ENCODE measurements at places on chromosomes 2 and 18. TPM values are rescaled to one million over a fixed set of nuclear protein-coding genes. Genes with fewer than 3 reads are reported as not detected.

DNA sequence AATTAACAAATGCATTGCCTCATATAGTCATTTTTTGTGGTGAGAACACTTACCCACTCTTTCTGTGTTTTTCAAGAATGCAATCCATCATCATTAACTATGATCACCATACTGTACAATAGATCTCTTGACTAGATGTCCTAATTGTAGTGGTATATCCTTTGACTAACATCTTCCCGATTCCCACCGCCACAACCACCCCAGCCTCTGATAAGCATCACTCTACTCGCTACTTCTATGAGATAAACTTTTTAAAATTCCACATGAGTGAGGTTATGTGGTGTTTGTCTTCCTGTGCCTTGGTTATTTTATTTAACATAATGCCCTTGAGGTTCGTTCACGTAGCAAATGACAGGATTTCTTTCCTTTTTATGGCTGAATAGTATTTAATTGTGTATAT lies 6.6 kb downstream of the VWA3B start:
- no peaks in the 10 kb centered on the region for H3K36me3 ChIP-seq
- no peak overlapping the region for H3K27ac ChIP-seq
- no peak for DNase-seq
- no peak overlapping the region for H3K4me3 ChIP-seq
- no peaks in the 10 kb centered on the region for H3K27me3 ChIP-seq
- peaks cover 5% of the 10 kb centered on the region for H3K4me1 ChIP-seq

GRCh38 chr2:203021991-203022390 lies 7.3 kb downstream of the NBEAL1 start:
- H3K27ac ChIP-seq = peak overlapping the region; percentile 2
- no peak overlapping the region for H3K4me3 ChIP-seq
- H3K27me3 ChIP-seq = no peaks in the 10 kb centered on the region
- H3K4me1 ChIP-seq = peaks cover 20% of the 10 kb centered on the region
- DNase-seq = no peak

GRCh38 chr18:61602836-61603235 lies 269.6 kb downstream of the CDH20 start:
- H3K27me3 ChIP-seq = no peaks in the 10 kb centered on the region
- H3K4me3 ChIP-seq = no peak overlapping the region
- no peak overlapping the region for H3K27ac ChIP-seq
- H3K4me1 ChIP-seq = peaks cover 22% of the 10 kb centered on the region

Gene ZAP70
- 10.2 TPM for total RNA-seq

Gene FBXO48
- total RNA-seq = 1.8 TPM

GRCh38 chr2:239275044-239275685 lies 125.7 kb downstream of the HDAC4 start:
- H3K27me3 ChIP-seq = no peaks in the 10 kb centered on the region
- peak overlapping the region; percentile 14 for H3K4me3 ChIP-seq
- DNase-seq = peak; percentile 84

- H3K27me3 ChIP-seq = peaks cover 20% of the 10 kb centered on the region
- no peaks in the 10 kb centered on the region for H3K4me1 ChIP-seq
- no peak overlapping the region for H3K27ac ChIP-seq
- DNase-seq = no peak
These were observed 215.8 kb upstream of the DTNA start for GRCh38 chr18:34494359-34494696.

- H3K4me3 ChIP-seq = peak within 1 kb of the TSS; percentile 91
- H3K27ac ChIP-seq = peak within 1 kb of the TSS; percentile 97
- H3K4me1 ChIP-seq = peaks cover 22% of the 10 kb centered on the region
- DNase-seq = peak; percentile 100
These were observed at the start of gene TXNL1 for GRCh38 chr18:56638232-56639103. TXNL1 (minus strand) TSS chr18:56638592; CDS start chr18:56638440, 152 bp downstream.

Gene GPR75
- total RNA-seq = 2.5 TPM

Gene PCBP1
- total RNA-seq = 337 TPM

- peak; percentile 81 for DNase-seq
- H3K27me3 ChIP-seq = no peaks in the 10 kb centered on the region
- H3K4me1 ChIP-seq = peaks cover 14% of the 10 kb centered on the region
- H3K27ac ChIP-seq = no peak overlapping the region
These were observed 10.4 kb upstream of the MAP3K2 start for GRCh38 chr2:127398239-127398590.

GRCh38 chr18:49016648-49017539 lies 66.1 kb upstream of the SMAD7 start:
- no peak overlapping the region for H3K4me3 ChIP-seq
- H3K27me3 ChIP-seq = no peaks in the 10 kb centered on the region
- peak; percentile 70 for DNase-seq

Gene ANKRD62
- total RNA-seq = 0.12 TPM

DNA sequence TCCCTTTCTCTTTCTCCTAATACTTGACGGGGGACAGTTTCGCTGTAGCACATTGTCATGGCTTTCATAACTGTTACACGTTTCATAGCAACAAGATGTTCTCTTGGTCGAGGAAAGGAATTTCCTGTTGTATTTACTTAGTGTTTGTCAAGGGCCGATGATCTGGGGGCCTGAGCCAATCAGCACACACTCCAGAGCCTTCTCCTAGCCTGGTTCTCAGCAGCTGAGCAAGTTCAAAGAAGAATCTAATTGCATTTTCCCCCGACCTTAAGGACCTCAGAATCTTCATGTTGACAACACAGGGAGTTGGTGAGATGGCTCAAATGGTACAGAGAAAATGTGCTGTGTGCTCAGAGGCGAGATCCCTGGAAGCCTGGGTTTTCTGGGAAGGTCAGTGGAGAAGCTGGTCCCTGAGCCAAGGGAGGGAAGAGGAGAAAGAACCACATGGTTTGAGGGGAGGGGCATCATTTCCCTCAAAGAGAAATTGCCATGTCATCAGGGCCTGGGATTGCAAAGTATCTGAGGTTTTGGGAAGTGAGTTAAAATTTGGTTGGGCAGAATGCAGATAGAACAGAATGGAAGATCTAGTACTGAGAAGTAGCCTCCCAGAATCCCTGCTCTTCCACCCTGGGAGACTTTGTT lies 76.9 kb upstream of the AGAP1 start:
- DNase-seq = no peak
- peak overlapping the region; percentile 85 for H3K27ac ChIP-seq
- no peaks in the 10 kb centered on the region for H3K27me3 ChIP-seq
- no peaks in the 10 kb centered on the region for H3K36me3 ChIP-seq

GRCh38 chr2:186919296-186919695 lies 70.3 kb upstream of the ZSWIM2 start:
- H3K27ac ChIP-seq = no peak overlapping the region
- no peaks in the 10 kb centered on the region for H3K27me3 ChIP-seq
- DNase-seq = no peak
- H3K4me1 ChIP-seq = no peaks in the 10 kb centered on the region

GRCh38 chr2:128217671-128218070 lies 101.0 kb downstream of the HS6ST1 start:
- no peaks in the 10 kb centered on the region for H3K4me1 ChIP-seq
- no peak overlapping the region for H3K4me3 ChIP-seq
- peak; percentile 27 for DNase-seq
- H3K27me3 ChIP-seq = no peaks in the 10 kb centered on the region
- H3K36me3 ChIP-seq = no peaks in the 10 kb centered on the region
- H3K27ac ChIP-seq = no peak overlapping the region

- no peak for DNase-seq
- no peaks in the 10 kb centered on the region for H3K4me1 ChIP-seq
- H3K27me3 ChIP-seq = no peaks in the 10 kb centered on the region
- no peak overlapping the region for H3K4me3 ChIP-seq
- no peak overlapping the region for H3K27ac ChIP-seq
These were observed 665 bp upstream of the HRH4 start for GRCh38 chr18:24459772-24460171.

Gene UGT1A10
- not detected for total RNA-seq

- DNase-seq = no peak
- no peak overlapping the region for H3K27ac ChIP-seq
- H3K4me1 ChIP-seq = no peaks in the 10 kb centered on the region
- no peak overlapping the region for H3K4me3 ChIP-seq
- H3K27me3 ChIP-seq = no peaks in the 10 kb centered on the region
These were observed 90.1 kb upstream of the LRP1B start for GRCh38 chr2:142220901-142221300.

Gene KIF5C
- 0.49 TPM for total RNA-seq

DNA sequence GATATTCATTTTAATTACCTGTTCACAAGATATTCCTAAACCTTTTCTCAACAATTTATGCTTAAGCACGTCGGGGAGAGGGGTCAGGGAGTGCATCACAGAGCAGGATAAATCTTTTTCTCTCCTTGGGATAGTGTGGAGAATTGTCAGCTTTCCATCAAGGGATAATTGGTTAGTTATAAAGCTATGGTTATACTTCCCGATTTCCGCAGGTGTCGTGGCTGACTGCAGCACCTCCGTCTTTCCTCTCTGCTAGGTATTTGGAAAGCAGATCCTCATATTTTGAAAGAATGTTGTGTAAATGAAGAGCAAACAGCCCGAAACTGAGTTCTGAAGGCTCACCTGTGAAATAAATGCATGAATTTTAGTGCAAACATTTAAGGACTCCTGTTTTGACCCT lies 778 bp downstream of the DYNC2LI1 start:
- peak overlapping the region; percentile 90 for H3K27ac ChIP-seq
- H3K4me1 ChIP-seq = no peaks in the 10 kb centered on the region
- DNase-seq = no peak
- peak overlapping the region; percentile 76 for H3K4me3 ChIP-seq

- H3K27ac ChIP-seq = no peak overlapping the region
- H3K4me3 ChIP-seq = no peak overlapping the region
- H3K4me1 ChIP-seq = no peaks in the 10 kb centered on the region
- no peak for DNase-seq
These were observed 110.5 kb upstream of the AGAP1 start for GRCh38 chr2:235383272-235383843.

DNA sequence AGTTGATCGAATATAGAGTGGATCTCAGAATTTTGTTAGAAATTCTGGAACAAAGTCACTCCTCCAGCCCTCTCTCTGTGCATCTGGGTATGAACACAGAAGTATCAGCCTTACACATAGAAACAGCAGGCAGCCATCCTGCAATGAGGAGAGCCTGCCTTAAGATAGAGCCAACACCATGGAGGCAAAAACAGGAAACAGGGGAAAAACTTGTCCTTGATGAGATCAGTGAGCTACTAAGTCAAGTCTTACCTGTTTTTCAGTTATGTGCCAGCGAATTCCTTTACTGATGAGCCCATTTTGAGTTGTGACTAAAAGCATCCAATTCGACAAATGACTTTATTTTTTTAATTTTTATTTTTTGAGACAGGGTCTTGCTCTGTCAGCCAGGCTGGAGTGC lies 26.6 kb upstream of the MREG start:
- DNase-seq = no peak
- H3K4me3 ChIP-seq = no peak overlapping the region
- no peak overlapping the region for H3K27ac ChIP-seq
- no peaks in the 10 kb centered on the region for H3K27me3 ChIP-seq
- H3K36me3 ChIP-seq = peaks cover 34% of the 10 kb centered on the region
